ENCODE measurements at places on chromosomes 2 and 18.

GRCh38 chr2:173524256-173524955 lies 169.7 kb downstream of the CDCA7 start:
- H3K36me3 ChIP-seq = no peaks in the 10 kb centered on the region
- no peak overlapping the region for H3K27ac ChIP-seq
- H3K4me3 ChIP-seq = no peak overlapping the region
- no peaks in the 10 kb centered on the region for H3K4me1 ChIP-seq

GRCh38 chr2:169734169-169734847 lies 676 bp downstream of the KLHL23 start:
- no peaks in the 10 kb centered on the region for H3K27me3 ChIP-seq
- peak overlapping the region; percentile 66 for H3K4me3 ChIP-seq
- peak overlapping the region; percentile 56 for H3K27ac ChIP-seq
- peaks cover 19% of the 10 kb centered on the region for H3K4me1 ChIP-seq

- H3K27ac ChIP-seq = no peak within 1 kb of the TSS
- H3K4me1 ChIP-seq = no peaks in the 10 kb centered on the region
- H3K36me3 ChIP-seq = no peaks in the 10 kb centered on the region
- H3K27me3 ChIP-seq = no peaks in the 10 kb centered on the region
- H3K4me3 ChIP-seq = no peak within 1 kb of the TSS
Observed at GRCh38 chr18:63907664-63908063, at the start of gene SERPINB10. TSS of gene SERPINB10 (plus strand) at chr18:63907958. CDS start at chr18:63915511, 7,553 bp downstream.

- no peaks in the 10 kb centered on the region for H3K4me1 ChIP-seq
- H3K36me3 ChIP-seq = no peaks in the 10 kb centered on the region
- peaks cover 4% of the 10 kb centered on the region for H3K27me3 ChIP-seq
- H3K27ac ChIP-seq = no peak overlapping the region
Observed at GRCh38 chr2:235394278-235394828, 99.5 kb upstream of the AGAP1 start.

- no peak for DNase-seq
- no peaks in the 10 kb centered on the region for H3K4me1 ChIP-seq
- no peak overlapping the region for H3K27ac ChIP-seq
- no peak overlapping the region for H3K4me3 ChIP-seq
- H3K36me3 ChIP-seq = no peaks in the 10 kb centered on the region
Observed at GRCh38 chr2:7555260-7555659, 638.0 kb downstream of the RNF144A start.

DNA sequence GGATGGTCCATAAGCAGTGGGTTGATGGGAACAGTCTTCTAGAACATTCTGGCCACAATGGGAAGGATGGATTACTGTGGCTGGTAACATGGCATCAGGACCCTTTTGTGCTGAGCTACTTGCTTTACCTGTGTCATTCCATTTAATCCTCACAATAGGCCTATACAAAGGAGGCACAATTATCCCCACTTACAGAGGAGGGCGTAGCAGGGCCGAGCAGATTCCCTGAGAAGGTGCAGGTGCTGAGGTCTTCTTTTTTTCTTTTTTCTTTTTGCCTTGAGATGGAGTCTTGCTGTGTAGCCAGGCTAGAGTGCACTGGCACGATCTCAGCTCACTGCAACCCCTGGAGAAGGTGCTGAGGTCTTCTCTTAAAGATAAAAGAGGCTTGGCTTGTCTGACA lies 6.7 kb upstream of the LRRC30 start:
- H3K27me3 ChIP-seq = no peaks in the 10 kb centered on the region
- no peak overlapping the region for H3K4me3 ChIP-seq
- H3K36me3 ChIP-seq = no peaks in the 10 kb centered on the region
- DNase-seq = no peak

DNA sequence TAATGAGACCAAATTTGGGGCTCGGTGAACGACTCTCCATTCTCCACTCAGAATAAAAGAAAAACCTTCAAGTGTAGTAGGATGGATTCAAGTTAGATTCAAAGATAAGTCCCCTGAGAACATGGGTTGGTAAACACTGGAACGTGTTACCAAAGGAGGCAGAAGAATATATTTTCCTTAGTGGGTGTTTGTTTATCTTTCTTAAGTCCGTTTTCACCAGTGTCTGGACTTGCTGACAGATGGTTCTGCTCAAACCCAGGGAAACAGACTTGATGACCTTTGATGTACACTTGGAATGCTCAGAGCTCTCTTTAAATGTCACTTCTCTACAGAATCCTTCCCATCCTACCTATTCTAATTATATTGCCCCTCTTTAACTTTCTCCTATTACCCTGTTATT lies 310.3 kb upstream of the ZNF521 start:
- DNase-seq = no peak

DNA sequence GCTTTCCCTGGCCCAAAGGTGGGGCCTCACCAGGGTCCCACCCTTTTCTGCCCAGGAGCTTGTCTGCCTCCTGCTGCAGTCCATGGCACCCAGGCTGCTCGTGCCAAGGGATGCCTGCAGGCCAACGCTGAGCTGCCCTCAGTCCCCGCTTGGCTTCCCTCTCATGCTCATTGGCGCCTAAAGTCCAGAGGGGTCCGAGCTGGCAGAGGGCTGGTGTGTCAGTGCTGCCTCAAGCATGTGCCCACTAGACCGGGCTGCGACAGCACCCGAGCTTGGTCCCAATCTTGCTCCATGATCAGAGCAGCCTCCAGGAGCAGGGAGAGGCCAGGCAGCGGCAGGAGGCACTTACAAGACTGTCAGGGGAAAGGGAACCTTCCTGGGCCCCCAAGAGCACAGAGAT lies 287.0 kb downstream of the ICOS start:
- H3K27ac ChIP-seq = no peak overlapping the region
- no peaks in the 10 kb centered on the region for H3K27me3 ChIP-seq
- DNase-seq = no peak

- no peaks in the 10 kb centered on the region for H3K4me1 ChIP-seq
- no peak overlapping the region for H3K4me3 ChIP-seq
- H3K36me3 ChIP-seq = no peaks in the 10 kb centered on the region
- no peaks in the 10 kb centered on the region for H3K27me3 ChIP-seq
Observed at GRCh38 chr2:12141618-12142258, 395.3 kb downstream of the LPIN1 start.

GRCh38 chr2:111220962-111221361 lies 100.2 kb downstream of the BCL2L11 start:
- DNase-seq = no peak

GRCh38 chr2:128420776-128421175 lies 102.1 kb upstream of the HS6ST1 start:
- H3K36me3 ChIP-seq = no peaks in the 10 kb centered on the region
- H3K4me3 ChIP-seq = no peak overlapping the region
- no peaks in the 10 kb centered on the region for H3K4me1 ChIP-seq
- DNase-seq = no peak
- H3K27ac ChIP-seq = no peak overlapping the region
- H3K27me3 ChIP-seq = no peaks in the 10 kb centered on the region

GRCh38 chr2:68125821-68126220 lies 31.9 kb upstream of the PNO1 start:
- H3K4me1 ChIP-seq = peaks cover 4% of the 10 kb centered on the region
- no peaks in the 10 kb centered on the region for H3K36me3 ChIP-seq
- H3K27ac ChIP-seq = no peak overlapping the region
- no peaks in the 10 kb centered on the region for H3K27me3 ChIP-seq
- no peak for DNase-seq

- no peaks in the 10 kb centered on the region for H3K27me3 ChIP-seq
- peaks cover 11% of the 10 kb centered on the region for H3K36me3 ChIP-seq
- no peak overlapping the region for H3K27ac ChIP-seq
- no peaks in the 10 kb centered on the region for H3K4me1 ChIP-seq
- no peak for DNase-seq
Observed at GRCh38 chr18:49166327-49166726, 215.6 kb upstream of the SMAD7 start.

Data from gastrocnemius medialis (tissue), 4 donors.